ENCODE measurements at places on chromosomes 3 and 15. TPM values are rescaled to one million over a fixed set of nuclear protein-coding genes. Genes with fewer than 3 reads are reported as not detected.

DNA sequence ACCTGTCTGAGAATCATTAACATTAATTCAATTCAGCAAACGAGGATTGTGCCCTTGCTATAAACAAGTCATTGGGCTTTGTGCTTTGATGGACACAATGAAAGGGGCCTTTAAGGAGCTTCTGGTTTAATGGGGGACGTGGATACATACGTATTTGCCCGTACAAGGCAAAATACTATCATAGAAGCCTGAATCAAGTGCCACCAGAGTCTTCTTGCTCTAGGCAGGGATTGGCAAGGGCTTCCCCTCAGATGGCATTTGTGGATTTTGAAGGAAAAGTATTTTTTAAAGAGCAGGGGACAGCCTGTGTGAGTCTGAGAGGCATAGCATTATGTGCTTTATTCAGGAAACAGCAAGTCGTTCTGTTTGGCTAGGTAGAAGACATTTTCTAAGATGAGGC is 83.7 kb upstream of the NEDD4 start:
- no peak for DNase-seq
- H3K27ac ChIP-seq = no peak overlapping the region
- no peaks in the 10 kb centered on the region for H3K4me1 ChIP-seq

- H3K36me3 ChIP-seq = no peaks in the 10 kb centered on the region
- DNase-seq = no peak
- no peaks in the 10 kb centered on the region for H3K27me3 ChIP-seq
- H3K27ac ChIP-seq = no peak overlapping the region
- no peak overlapping the region for H3K4me3 ChIP-seq
These were observed 1.7 kb downstream of the TMEM212 start for GRCh38 chr3:171844873-171845272.

DNA sequence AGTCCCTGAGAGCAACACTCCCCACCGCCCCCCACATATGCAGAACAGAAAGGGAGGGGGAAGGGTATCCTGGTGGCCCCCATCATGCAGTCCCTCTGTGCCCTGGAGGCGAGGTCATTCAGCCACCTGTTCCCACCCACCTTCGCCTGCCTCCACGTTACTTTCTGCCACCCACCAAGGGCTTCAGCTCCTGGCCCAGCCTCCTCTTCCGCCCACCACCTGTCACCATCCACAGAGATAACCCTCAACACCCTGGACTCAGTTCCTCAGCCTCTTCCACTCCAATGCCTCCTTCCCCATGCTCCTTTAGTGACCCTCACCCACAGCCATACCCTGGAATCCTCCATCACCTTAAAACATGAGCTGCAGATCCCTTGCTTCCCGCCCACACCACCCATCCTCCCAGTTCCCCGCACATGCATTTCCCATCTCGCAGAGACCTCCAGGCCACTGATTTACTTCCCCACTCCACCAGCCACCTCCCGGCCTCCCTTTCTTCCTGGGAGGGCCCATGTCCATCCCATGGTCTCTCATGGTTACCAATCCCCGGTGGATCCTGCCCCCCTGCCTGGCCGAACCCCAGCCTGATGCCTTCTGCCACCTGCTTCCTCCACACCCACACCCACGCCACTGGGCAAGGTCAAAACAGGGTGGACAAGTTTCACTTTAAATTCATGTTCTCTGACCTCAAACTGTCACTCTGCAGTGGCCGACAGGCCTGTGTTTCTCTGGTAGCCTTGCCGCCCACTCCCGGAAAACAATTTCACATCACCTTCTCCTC is 18.2 kb downstream of the HOMER2 start:
- H3K27me3 ChIP-seq = no peaks in the 10 kb centered on the region
- no peaks in the 10 kb centered on the region for H3K4me1 ChIP-seq
- H3K27ac ChIP-seq = no peak overlapping the region
- no peaks in the 10 kb centered on the region for H3K36me3 ChIP-seq

DNA sequence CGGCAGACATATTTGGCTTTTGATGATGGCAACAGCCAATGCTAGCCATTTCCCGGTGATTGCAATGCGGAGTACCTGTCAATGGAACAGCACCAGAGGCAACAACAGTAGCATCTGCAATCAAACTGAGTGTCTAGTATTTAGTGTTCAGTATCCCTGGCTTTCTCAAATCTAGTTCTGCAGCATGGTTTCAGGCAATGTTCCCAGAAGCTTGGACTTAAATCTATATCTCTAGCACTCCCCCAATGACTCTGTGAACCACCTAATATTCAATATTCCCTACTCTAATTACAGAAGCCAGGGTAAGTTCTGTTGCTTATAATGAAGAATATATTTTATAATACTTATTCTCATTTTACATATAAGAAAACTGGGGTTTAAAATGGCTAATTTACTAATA is 48.2 kb downstream of the TBL1XR1 start:
- H3K4me1 ChIP-seq = peaks cover 7% of the 10 kb centered on the region
- no peak overlapping the region for H3K4me3 ChIP-seq
- no peak for DNase-seq

DNA sequence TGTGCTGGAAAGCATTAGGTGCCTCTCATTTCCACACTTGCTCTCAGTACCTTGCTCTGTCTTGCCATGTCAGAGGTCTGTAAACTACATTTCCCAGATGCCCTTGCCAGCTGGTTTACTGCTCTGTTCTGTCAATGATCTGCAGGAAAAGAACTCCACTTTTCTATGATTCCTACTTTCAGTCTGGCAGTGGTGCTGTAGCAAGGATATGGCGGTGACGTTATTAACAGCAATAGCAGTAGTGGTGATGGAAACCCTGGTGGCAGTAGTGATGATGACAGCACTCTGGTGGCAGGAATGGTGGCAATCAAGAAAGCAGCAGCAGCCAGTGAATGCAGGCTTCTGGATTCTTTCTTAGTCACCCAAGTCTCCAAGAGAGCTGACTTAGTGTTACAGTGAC is 665.2 kb downstream of the DIPK2A start:
- DNase-seq = no peak
- no peaks in the 10 kb centered on the region for H3K36me3 ChIP-seq
- H3K27me3 ChIP-seq = no peaks in the 10 kb centered on the region

- H3K27ac ChIP-seq = no peak overlapping the region
- DNase-seq = no peak
- peaks cover 22% of the 10 kb centered on the region for H3K4me1 ChIP-seq
- H3K4me3 ChIP-seq = no peak overlapping the region
- H3K27me3 ChIP-seq = no peaks in the 10 kb centered on the region
These were observed 38.6 kb downstream of the CCDC80 start for GRCh38 chr3:112602217-112602838.

DNA sequence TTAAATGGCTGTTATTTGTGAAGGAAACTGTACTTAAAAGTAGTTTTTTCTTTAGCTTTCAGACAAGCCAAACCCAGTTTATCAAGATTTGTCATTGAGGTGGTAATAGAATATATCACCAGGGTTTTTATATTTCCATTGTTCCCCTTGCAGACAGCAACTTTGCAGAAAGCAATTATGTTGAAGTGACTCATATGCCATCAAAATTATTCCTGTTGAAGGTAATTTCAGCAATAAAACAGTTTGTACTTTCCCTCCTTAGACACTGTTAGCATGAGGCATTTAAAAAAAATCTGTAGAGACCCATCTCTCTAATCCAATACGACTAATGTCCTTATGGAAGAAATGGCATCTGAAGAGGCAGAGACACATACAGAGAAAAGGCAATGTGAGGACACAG is 219.0 kb downstream of the NFKBIZ start:
- H3K27ac ChIP-seq = no peak overlapping the region
- H3K4me3 ChIP-seq = no peak overlapping the region
- DNase-seq = no peak
- no peaks in the 10 kb centered on the region for H3K4me1 ChIP-seq
- H3K36me3 ChIP-seq = no peaks in the 10 kb centered on the region

DNA sequence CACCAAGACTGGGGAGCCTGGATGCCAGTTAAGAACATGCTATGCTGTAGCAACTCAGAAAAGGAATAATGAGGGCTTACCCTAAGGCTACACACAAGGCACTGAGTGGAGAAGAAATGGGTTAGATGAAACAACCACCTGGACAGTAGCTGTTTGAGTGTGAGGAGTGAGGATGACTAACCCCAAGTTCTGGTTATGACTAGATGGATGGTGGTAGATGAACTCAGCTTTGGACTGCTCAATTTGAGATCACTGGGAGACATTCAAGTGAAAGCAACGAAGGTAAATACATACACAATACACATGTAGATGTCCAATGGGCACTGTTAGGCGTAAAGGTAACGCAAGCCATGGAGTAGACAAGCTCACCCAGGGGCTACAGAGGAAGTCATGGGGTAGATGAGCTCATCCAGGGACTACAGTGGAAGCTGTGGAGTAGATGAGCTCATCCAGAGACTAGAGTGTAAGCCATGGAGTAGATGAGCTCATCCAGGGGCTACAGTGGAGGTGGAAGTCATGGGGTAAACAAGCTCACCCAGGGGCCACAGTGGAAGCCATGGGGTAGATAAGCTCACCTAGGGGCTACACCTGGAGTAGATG is 98.3 kb downstream of the ANO10 start:
- H3K4me3 ChIP-seq = no peak overlapping the region
- H3K4me1 ChIP-seq = no peaks in the 10 kb centered on the region
- no peaks in the 10 kb centered on the region for H3K36me3 ChIP-seq
- no peak overlapping the region for H3K27ac ChIP-seq

GRCh38 chr3:24773798-24774197 is 279.1 kb upstream of the THRB start:
- H3K27ac ChIP-seq = no peak overlapping the region
- H3K4me1 ChIP-seq = no peaks in the 10 kb centered on the region
- no peaks in the 10 kb centered on the region for H3K27me3 ChIP-seq
- no peak overlapping the region for H3K4me3 ChIP-seq

DNA sequence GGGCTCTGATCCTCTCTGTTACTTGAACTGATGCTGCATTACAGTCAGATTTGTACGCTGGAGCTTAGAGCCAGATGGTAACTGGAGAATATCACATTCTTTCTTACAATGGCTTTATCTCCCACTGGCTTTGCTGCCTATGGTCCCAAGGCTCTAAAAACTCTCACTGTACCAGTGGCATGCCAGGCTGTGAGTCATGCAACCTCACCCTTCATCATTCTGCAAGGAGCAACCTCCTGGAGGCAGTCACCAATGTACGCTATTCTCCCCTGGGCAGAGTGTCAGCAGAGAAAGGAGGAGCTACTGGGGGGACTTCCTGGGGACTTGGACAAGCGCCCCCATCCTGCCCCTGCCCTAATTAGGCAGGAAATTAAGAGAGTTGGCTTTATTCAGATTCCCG is 97.9 kb upstream of the EIF1B start:
- H3K36me3 ChIP-seq = no peaks in the 10 kb centered on the region
- H3K4me1 ChIP-seq = no peaks in the 10 kb centered on the region
- H3K4me3 ChIP-seq = no peak overlapping the region
- H3K27me3 ChIP-seq = no peaks in the 10 kb centered on the region

- H3K27ac ChIP-seq = no peak overlapping the region
- H3K4me1 ChIP-seq = peaks cover 9% of the 10 kb centered on the region
- H3K4me3 ChIP-seq = no peak overlapping the region
- no peak for DNase-seq
- H3K36me3 ChIP-seq = no peaks in the 10 kb centered on the region
These were observed 297.2 kb downstream of the RPLP1 start for GRCh38 chr15:69749797-69750196.

MYZAP gene
- 13.0 TPM for total RNA-seq

UBA7 gene
- 0.85 TPM for total RNA-seq

GCNT3 gene
- 0.08 TPM for total RNA-seq

CYP8B1 gene
- total RNA-seq = not detected

PRR20G gene
- total RNA-seq = not detected

RLBP1 gene
- not detected for total RNA-seq

MINAR1 gene
- 0.79 TPM for total RNA-seq

SLC24A5 gene
- total RNA-seq = not detected

STOML1 gene
- 3.0 TPM for total RNA-seq

PRICKLE2 gene
- 0.23 TPM for total RNA-seq

ABI3BP gene
- total RNA-seq = 0.61 TPM

GPR176 gene
- total RNA-seq = 16.1 TPM

Measured in SJCRH30 (cell line).